ENCODE measurements at places on chromosomes 12 and 14.
A peak's percentile ranks its signal among the peaks of the same experiment; 100 is the strongest.

DNA sequence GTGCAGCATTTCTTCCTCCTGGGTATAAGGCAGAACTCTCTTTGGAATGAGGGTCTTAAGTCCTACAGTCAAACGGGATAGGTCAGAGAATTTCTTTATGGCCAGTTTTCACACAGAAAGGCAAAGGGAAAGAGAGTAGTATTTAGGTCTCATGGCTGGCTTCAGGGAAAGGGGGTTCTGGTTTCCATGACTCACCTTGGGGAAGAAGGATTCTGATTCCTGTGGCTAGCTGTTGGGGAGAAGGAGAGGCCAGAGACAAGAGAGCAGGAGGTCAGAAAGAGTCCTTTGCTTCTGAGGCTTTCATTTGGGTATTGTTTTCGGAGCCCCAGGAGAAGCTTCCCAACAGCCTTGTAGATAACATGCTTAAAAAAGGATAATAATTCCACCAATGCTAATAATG, 332.5 kb downstream of the NPAS3 start:
- no peak for DNase-seq

DNA sequence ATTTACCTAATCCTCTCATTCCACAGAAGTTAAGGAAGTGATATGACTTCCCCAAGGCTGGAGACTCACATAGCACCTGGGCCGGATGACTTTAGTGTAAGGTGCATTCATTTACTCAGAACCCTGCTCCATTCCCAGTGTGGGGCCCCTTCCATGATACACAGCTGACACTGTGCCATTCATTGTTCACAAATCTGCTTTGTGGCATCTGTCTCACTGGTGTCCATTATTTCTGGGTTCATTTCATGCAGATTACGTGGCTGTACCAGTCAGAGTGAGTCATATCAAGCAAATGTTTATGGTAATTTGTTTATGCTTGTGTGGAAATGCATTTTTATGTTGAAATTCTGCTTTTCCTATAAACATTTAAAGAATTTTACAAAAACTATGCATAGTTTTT, 5.2 kb downstream of the ANO4 start:
- no peak for DNase-seq

DNA sequence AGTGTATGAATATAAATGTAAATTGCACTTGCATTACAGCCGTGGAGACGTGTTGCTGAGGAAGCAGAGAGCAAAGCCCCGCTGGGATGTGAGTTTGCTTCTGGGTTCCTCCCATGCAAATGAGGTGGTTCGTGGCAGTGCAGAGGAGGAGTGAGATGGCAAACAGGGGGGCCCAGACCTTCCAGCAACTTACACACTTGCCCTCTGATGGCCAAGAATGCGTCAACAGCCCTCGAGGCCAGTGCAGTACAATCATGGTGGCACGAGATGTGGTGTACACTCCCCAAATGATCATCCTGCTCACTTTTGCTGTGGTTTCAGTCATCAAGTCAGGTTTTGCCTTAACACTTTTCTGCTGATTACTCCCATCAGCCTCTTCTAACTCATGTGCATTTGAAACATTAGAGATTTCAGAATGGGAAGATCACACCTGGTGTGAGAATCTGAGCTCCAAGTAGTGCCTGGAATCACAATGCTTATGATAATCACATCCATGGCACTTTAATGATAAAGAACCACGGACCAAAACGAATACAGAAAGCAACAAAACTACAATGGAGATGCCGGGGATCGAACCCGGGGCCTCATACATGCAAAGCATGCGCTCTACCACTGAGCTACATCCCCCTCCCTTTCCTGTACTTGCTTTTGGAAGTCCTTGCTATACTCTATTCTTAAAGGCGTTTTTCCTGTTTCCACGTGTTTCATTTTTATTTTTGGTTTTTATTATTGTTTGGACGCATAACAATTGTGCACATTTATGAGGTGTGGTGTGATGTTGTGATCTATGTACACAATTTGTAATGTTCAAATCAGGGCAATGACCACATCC, 7.0 kb upstream of the UBC start:
- DNase-seq: peak; percentile 60

DNA sequence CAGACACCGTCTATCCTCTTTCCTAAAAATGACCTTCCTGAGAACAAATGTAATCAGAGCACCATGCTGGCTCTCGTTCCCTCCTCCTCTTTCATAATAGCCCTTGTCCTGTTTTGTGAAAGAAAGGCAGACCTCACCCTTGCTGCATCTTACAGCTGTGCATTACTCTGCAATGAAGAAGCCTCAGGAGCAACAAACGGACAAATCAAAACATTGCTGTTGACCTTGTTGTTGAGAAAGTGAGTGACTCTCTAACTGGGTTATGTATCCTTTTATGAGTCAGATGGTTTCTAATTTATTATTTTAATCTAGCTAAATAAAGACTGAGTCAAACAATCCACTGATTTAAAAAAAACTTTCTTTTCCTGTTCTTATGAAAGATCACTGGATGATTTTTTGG, 180.9 kb downstream of the RPS29 start:
- DNase-seq: no peak

GRCh38 chr12:53344824-53345485, 8.8 kb upstream of the SP7 start:
- peak; percentile 62 for DNase-seq

GRCh38 chr12:129776977-129777667, 126.7 kb downstream of the TMEM132D start:
- DNase-seq: no peak

- no peak for DNase-seq
These were observed 44.3 kb upstream of the SPTLC2 start for GRCh38 chr14:77660754-77661153.

- no peak for DNase-seq
These were observed 26.8 kb upstream of the DAAM1 start for GRCh38 chr14:59161561-59162175.

DNA sequence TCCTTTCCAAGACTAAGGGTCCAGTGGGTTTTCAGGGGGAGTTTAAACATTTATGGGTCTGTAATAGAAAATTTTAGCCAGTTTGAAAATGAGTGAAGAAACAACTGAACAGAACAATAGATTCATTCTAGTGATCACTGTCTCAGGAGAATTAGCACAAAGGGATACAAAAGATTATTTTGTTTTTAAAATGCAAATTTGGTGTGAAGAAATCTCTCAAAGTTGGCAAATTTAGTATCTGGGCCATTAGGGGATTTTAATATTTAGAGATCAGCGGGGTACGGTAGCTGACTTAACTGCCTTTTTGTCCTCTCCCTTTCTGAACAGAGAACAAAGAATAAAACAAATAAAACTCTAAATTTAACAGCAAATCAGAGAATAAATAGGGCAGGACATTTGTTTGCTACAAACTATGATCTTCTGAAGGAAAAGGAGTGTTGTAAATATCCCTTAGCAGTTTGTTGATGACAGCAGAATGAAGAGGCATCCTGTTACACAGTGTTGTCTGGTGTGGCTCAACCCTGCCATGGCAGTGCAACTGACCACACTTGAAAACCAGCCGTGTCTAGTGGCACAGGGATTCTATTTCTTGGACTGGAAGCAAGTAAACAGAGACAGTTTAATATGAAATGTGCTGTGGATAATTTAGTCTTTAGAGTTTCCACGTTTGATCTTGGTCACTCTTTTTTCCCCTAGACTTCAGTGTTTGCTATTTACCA, 46.3 kb upstream of the LRTM2 start:
- DNase-seq: no peak
